ENCODE measurements at places on chromosomes 1 and 21.

DNA sequence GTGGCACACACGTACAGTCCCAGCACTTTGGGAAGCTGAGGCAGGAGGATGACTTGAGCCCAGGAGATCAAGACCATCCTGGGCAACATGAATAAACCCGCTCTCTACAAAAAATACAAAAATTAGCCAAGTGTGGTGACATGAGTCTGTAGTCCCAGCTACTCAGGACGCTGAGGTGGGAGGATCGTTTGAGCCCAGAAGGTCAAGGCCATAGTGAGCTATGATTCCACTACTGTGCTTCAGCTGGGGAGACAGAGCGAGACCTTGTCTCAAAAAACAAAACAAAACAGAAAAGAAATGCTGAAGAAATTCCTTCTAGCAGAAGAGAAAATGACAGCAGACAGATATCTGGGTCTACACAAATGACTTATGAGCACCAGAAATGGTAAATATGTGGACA lies 10.3 kb downstream of the ALDH9A1 start:
- DNase-seq = no peak

GRCh38 chr1:5198328-5198727 lies 543.9 kb downstream of the AJAP1 start:
- DNase-seq = no peak

GRCh38 chr1:2189459-2190425 lies 4.8 kb downstream of the FAAP20 start:
- peak; percentile 77 for DNase-seq

- DNase-seq = no peak
Measured at GRCh38 chr21:26115305-26115704, 55.3 kb downstream of the APP start.

- no peak for DNase-seq
Measured at GRCh38 chr1:156489166-156489934, 11.2 kb downstream of the MEF2D start.

- no peak for DNase-seq
Measured at GRCh38 chr1:19619697-19620384, 24.3 kb upstream of the NBL1 start.

DNA sequence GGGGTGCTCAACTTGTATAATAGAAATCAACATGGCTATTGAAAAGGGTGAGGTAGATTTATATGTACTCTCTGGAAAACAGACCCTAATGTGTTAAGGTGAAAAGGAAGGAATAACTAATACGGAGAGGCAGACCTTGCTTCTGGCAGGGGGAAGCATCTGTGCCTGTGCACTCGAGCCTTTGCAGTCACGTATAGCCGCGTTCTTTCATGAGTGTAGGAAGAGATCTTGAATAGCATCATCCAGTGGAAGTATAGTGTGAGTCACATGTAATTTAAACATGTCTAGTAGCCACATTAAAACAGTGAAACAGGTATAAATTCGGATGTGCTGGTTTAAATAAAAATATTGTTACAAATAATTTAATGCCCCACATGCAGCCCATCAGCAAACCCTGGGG lies 3.0 kb downstream of the A3GALT2 start:
- no peak for DNase-seq

DNA sequence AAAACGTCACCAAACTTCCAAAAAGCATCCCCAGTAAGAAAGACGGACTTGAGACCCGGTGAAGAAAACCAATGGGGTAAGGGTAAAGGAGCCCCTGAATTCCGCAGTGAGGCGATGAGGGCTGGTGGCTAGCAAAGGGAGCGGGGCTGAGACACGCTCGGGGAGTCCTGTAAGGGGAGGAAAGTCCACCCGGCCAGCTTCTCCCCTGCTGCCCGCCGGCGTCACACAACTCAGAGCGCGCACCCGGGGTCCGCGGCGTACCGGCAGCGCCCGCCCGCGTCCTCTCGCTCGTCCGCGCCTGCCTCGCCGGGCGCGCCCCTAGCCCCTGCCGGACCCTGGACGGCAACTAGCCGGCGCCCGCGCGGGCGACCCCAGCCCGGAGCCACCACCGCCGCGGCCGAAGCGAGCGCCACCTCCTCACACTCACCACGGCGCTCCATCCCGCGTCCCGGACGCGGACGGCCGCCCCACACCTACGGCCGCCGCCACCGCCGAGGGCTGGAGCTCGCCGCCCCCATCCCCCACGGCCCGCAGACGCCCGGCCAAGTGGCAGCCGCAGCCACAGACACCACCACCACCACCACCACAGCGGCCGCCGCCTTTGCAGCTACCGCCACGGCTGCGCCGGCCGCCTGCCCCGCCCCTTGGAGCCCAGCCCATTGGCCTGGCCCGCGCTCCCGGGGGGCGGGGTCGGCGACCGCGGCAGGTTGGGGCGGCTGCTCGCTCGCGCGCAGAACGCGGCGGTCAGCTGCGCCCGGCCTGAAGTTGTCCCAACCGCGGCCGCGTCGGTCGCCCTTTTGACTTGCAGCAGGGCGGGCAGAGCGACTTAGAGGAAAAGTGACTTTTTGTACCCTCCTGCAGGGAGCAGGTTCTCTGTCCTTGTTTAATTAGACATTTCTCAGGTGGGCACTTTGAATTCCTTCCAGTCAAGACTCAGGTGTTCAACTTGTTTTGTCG lies 10.0 kb upstream of the ARHGAP29 start:
- no peak for DNase-seq

DNA sequence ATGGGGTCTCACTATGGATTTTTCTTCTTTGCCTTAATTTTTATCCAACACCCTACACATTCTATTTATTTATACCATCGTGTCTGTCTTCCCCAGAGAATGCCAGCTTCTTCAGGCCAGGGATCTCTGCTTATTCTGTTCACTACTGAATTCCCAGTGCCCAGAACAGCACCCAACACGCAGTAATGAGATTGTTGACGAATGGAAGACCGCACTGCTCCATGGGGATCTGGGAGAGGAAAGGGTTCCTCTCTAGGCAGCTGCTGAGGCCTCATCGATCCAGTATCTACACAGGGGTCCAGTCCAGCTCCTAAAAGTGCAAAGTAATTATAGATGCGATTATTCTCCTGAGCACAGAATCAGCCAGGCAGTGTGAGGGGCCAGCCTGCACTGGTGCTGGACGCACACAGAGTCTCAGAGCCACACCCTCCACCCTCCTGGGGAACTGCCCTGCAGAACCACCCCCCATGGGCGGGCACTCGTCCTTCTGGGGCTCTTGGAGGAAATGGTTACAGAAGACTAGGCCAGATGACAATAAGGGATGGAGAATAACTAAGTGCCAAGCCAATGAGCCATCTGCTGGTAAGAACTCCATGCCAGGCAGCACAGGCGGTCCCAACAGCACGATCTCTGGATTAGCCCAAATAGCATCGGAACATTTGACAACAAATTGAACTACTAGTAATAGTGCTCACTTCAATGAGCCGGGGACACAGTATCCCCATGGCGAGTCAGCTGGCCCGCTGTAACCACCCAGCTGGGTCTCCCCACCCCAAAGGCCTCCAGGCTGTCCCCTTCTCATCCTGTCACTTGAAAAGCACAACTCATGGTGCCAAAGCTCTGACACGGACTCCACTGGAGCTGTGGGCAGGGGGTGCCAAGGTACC lies 1.7 kb upstream of the PDE9A start:
- no peak for DNase-seq

- peak; percentile 7 for DNase-seq
Measured at GRCh38 chr1:166974647-166975345, 544 bp downstream of the ILDR2 start.

GRCh38 chr1:223712850-223713474 lies 623 bp downstream of the CAPN2 start:
- no peak for DNase-seq

- no peak for DNase-seq
Measured at GRCh38 chr1:88976235-88976634, 16.2 kb downstream of the KYAT3 start.

DNA sequence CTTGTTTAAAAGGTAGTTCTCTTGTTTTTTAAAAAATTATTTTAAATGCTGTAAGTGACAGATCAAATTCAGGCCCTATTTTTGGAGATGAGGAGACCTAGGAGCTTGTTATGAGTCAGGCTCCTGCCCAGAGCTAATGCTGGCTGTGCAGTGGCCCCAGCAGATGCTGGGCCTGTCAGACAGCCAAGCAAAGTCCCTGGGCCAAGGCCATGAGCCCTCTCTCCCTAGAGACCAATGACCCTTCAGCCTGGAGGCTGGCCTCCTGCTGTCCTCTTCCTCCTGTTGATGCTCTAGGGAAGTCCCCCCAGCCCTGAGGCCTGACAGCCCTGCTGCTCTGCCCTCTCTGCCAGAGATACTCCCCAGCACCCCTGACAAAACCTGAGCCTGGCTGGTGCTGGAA lies 128.1 kb upstream of the CTTNBP2NL start:
- no peak for DNase-seq

- no peak for DNase-seq
Measured at GRCh38 chr1:60213253-60213652, 139.7 kb upstream of the C1orf87 start.

DNA sequence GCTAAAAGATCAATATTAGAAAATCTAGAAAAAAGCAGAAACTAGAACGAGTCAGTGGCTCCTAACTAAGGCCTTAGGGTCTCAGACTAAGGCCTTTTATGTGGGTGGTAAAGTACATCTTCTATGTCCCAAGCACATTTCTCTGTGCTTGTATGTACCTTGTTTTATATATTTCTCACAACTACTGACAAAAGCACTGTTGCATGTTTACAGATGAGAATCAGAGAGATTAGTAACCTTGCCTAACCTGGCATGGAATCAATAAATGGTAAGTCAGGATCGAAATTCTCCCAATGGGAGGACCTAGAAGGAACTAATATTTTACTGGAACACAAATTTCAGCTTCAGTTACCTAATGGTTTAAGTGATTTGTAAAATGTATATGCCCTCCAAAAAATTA lies 160.9 kb downstream of the FGGY start:
- DNase-seq = no peak

GRCh38 chr1:240572328-240572727 lies 39.6 kb downstream of the GREM2 start:
- no peak for DNase-seq

- peak; percentile 38 for DNase-seq
Measured at GRCh38 chr21:29195981-29196669, 65.7 kb downstream of the MAP3K7CL start.

- DNase-seq = peak; percentile 27
Measured at GRCh38 chr1:111334169-111334568, 43.5 kb downstream of the CHIA start.

DNA sequence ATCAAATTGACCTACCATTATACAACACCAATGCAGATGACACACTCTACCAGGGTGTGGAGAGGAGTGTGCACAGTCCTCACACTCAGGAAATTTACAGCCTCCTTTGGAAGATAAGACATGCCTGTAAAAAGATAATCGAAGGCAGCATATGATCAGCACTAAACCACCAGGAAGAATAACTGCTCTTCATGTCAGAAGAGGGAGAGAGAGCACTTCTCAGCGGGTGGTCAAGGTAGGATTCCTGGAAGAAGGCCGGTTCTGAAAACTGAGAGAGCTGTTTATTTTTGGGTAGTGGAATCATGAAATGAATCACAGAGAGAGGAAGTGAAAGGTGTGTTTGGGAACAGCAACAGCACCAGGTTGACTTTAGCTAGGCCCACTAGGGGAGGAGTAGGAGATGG lies 14.0 kb upstream of the ZNF697 start:
- DNase-seq = no peak

DNA sequence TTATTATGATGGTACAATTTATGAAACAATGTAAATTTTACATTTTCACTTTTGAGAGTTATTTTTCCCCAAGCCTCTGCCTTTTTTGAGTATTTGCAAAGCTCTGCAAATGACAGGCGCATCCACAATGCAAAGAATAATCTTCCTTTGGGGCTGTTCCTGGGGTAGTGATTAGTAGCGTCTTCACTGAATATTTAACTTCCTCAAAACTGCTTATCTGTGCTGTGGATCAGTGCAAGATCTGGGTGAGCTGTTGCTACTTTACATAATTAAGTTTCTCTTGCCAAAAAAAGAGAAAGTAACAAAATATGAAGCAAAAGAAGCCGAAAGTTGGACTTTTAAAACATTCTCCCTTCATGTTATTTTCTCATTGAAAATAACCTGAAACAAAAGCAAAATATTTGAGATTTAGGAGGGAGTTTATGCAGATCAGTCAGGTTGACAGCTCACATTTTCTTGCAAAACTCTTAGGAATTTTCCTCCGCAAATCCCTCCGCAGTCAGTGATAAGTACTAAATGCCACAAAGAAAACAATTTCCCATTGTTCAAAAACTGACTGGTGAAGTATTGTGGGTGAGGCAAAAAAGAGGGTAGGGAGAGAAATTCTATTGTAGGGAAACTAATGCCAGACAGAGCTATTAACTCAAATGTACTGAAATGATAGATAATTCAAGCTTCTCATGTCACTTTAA lies 276.4 kb upstream of the B3GALT2 start:
- no peak for DNase-seq

GRCh38 chr1:211741116-211741515 lies 65.7 kb upstream of the NEK2 start:
- no peak for DNase-seq

DNA sequence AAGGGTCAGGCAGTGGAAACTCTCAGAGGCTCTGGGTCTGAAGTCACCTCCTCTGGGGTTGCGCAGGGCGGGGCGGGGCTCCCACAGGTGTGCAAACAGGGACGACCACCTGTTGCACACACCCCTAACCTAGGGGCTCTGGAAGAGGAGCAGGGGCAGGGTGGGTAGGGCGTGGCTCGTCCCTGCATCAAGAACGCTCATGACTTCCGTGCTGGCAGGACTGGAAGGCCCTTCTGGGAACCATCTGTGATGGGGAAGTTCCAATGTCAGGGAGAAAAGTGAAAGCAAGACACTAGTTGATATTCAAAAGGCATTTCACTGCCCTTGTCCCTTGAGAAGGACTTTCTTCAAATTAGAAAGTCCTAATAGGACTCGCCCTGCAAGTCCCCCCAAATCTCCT lies 22.1 kb upstream of the CLSTN1 start:
- no peak for DNase-seq

DNA sequence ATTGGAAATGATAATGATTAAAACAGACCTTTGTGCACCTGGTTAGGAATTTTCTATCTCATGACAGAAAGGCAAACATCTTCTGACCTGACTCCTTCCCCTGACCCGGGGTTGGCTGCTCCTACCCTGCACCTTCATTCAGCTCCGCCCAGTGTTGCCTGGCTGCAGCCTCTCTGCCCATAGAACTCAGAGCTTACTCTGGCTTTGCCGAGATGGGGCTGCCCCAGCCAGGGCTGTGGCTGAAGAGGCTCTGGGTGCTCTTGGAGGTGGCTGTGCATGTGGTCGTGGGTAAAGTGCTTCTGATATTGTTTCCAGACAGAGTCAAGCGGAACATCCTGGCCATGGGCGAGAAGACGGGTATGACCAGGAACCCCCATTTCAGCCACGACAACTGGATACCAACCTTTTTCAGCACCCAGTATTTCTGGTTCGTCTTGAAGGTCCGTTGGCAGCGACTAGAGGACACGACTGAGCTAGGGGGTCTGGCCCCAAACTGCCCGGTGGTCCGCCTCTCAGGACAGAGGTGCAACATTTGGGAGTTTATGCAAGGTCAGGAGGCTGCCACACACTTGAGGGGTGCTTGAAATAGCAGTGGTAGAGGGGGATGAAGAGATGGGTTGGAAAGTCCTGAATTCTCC lies at the start of gene DIO1:
Gene DIO1, plus strand, starts transcription at position 189 of the 638 bp plus-strand sequence. Its CDS starts 24 bp downstream, at position 213.
- no peak for DNase-seq

- no peak for DNase-seq
Measured at GRCh38 chr1:83813576-83813975, 185.4 kb downstream of the TTLL7 start.

GRCh38 chr1:85059563-85059962 lies 11.3 kb upstream of the MCOLN3 start:
- no peak for DNase-seq
